Lung (tissue), 17 donors: ENCODE measurements at places on chromosomes 5 and 9. TPM values are rescaled to one million over a fixed set of nuclear protein-coding genes. Genes with fewer than 3 reads are reported as not detected.

SLC36A2 gene
- not detected for polyA plus RNA-seq

CDH9 gene
- not detected for polyA plus RNA-seq

GABRA6 gene
- polyA plus RNA-seq: not detected

GPRIN1 gene
- polyA plus RNA-seq: 0.68 TPM

DNA sequence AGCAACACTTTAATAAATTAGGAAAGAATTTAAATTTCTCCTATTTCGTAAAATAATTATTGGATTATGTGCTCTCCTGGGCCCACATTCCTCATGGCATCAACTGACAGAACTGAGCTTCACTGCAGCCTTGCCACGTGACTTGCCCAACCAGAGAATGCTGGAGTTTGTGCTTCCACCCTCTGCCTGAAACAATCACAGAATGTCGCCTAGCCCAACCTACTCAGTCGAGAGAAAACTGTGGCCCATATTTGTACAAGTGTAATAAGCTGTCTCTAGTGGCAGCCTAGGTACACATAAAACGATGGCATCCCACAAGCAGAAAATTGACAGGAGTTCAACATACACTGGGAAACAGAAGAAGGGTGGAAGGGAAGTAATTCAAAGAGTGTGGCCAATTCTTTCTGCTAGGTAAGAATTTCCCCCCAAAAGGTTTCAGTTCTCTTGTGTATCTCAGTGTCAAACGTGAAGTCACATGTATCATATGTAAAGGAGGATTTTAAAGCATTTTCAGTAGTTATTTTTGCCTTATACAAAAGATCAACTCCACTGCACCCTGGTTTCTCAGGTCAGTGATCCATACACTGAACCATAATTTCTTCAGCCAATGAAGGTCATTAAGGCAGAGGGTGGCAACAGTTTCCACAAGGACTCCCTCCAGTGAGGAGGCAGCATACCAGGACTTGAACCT is 41.7 kb downstream of the ZNF608 start:
- peaks cover 32% of the 10 kb centered on the region for H3K4me1 ChIP-seq
- no peak overlapping the region for H3K4me3 ChIP-seq
- DNase-seq: no peak
- no peak overlapping the region for H3K27ac ChIP-seq

- H3K4me3 ChIP-seq: no peak overlapping the region
- no peak for DNase-seq
- H3K36me3 ChIP-seq: no peaks in the 10 kb centered on the region
- no peak overlapping the region for H3K27ac ChIP-seq
- no peaks in the 10 kb centered on the region for H3K4me1 ChIP-seq
Measured at GRCh38 chr9:36597412-36598178, 24.9 kb downstream of the MELK start.

DNA sequence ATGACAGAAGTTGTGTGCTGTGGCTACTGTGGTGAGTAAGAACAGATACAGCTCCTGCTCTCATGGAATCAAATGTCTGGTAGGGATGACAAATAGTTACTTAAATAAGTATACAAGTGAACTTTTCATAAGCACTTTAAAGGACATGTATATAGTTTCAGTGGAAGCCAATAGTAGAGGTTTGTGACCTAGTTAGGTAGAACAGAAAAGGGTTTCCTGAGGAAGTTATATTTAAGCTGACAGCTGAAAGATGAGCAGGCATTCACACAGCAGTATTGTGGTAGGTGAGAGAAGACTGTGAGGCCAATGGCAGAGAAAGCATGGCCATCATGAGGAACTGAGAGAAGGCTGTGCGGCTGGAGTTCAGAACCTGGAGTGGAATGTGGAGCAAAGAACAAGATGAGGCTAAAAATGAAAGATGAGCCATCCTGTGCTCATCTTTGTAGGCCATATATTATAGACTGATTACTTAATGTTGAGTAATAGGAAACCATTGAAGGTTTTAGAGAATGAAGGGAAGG is 15.4 kb downstream of the FAM174A start:
- H3K4me1 ChIP-seq: peaks cover 4% of the 10 kb centered on the region
- DNase-seq: no peak
- peaks cover 5% of the 10 kb centered on the region for H3K36me3 ChIP-seq
- no peaks in the 10 kb centered on the region for H3K27me3 ChIP-seq

DNA sequence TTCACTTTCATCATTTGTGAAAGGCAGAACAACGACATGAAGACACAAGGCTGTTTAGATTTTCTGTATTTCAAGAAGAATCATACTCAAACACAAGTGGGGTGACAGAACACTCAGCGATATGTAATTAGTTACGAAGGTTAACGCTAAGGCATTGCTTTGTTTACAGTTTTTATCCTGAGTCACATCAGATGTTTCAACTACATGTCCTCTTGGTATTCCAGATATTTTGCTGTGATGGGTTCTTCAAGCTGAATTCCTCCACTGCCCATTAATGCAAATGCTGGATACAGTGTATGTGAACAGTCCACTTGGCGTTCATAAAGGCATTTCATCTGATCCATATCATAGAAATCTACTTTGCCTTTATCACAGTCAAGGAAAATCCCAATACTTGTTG is 43.4 kb downstream of the TRIM36 start:
- DNase-seq: no peak
- H3K27ac ChIP-seq: no peak overlapping the region
- H3K27me3 ChIP-seq: no peaks in the 10 kb centered on the region
- no peak overlapping the region for H3K4me3 ChIP-seq
- H3K4me1 ChIP-seq: no peaks in the 10 kb centered on the region
- H3K36me3 ChIP-seq: no peaks in the 10 kb centered on the region

DNA sequence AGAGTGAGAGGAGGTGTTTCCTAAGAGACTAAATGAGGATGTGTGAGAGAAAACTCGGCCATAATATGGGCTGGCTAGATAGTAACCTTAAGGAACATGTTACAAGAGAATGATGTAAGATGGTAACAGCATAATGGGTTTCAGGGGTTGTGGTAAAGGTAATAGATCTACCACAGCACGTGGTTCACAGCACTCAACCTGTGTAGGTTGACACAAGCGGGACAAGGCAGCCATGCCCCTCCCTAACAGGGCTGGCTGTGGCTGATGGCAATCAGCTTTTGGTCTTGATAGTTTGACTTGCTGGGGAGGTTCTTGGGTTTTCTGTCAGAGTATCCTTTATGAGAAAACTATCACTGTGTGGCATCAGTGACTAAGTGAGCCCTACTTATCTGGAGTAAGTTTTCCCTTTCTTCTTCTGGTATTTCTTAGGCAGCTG is 138.6 kb downstream of the TRIO start:
- no peak overlapping the region for H3K27ac ChIP-seq
- DNase-seq: no peak
- H3K27me3 ChIP-seq: no peaks in the 10 kb centered on the region
- peaks cover 45% of the 10 kb centered on the region for H3K4me1 ChIP-seq
- H3K4me3 ChIP-seq: no peak overlapping the region

DNA sequence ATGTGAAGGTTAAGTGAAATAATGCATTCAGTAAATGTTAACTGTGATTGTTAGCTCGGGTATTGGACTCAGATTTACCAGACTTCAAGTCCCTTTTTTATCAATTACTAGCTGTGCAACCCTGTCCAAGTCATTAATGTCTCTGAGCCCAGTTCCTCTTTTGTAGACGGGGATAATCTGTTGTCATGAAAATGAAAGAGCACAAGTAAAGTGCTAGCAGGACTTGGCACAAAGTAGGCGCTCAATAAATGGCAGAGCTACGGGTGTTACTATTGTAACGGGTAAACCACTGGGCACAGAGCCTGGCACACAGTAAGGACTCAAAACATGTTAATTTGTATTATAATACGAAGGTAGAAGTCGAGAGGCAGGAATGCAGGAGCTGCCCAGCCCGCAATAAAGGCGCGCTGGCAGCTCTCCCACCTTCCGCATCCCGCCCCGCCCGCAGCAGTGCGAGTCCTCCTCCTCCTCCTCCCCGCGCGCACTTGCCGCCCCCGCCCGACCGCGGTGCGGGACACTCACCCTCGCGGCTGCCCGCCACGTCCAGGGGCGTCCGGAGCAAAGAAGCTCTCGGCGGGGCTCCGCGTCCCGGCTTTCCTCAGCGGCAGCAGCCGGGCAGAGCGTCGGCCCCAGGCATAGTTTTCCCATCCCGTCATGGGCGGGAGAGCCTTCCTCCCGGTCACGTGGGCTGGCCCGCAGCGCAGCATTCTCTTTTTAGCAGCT is at the start of gene C1QTNF2:
Gene C1QTNF2 (minus strand): TSS at position 637 of the 723 bp plus-strand sequence. CDS start 15,615 bp downstream, outside the sequence.
- H3K4me3 ChIP-seq: peak within 1 kb of the TSS; percentile 46
- DNase-seq: peak; percentile 88
- no peaks in the 10 kb centered on the region for H3K4me1 ChIP-seq
- H3K27ac ChIP-seq: peak within 1 kb of the TSS; percentile 55
- peaks cover 10% of the 10 kb centered on the region for H3K27me3 ChIP-seq

GRCh38 chr9:6996061-6996854 is 238.5 kb downstream of the KDM4C start:
- H3K36me3 ChIP-seq: no peaks in the 10 kb centered on the region
- H3K4me3 ChIP-seq: no peak overlapping the region
- no peaks in the 10 kb centered on the region for H3K27me3 ChIP-seq

DNA sequence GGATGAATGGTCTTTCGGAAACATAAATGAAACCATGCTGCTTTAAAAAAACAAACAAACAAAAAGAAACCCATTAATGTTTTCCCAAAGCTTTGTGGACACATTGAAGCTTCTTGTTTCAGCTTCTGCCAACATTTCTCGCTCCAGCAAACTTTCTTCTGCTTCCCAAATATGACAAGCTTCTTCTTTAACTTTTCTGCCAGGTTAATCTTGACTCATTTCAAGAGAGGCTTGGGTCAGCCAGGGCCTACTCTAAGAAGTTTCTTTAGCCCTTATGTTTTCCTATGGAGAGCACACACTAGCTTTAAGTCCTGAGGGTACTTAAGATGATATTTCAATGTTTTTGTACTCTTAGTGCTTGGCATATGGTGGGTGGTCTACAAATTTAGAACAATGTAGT is 6.1 kb downstream of the ANXA1 start:
- no peaks in the 10 kb centered on the region for H3K27me3 ChIP-seq
- H3K27ac ChIP-seq: no peak overlapping the region
- no peaks in the 10 kb centered on the region for H3K36me3 ChIP-seq

DNA sequence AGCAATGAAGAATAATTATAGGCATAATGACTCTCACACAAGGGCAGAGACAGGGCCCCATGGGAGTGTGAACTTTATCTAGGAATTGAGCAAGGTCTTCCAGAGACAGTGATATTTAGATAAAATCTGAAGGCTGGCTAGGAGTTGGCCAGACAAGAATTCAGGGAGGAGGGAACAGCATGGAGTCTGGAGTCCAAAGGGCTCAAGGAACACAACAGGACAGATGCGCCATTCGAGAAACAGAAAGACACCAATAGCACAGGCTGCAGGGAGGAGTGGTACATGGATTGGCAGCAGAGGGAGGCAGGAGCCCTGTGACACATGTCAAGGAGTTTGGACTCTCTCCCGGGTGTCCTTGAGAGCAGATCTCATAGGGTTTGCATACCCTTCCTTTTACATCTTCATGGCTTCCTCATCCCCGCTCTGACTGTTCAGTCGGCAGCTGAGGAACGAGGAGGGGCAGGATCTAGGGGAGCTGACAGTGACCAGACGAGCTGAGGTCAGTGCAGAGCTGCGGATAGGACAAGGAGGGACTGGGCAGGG is 64.0 kb upstream of the XPA start:
- no peak overlapping the region for H3K4me3 ChIP-seq
- H3K27me3 ChIP-seq: no peaks in the 10 kb centered on the region
- no peaks in the 10 kb centered on the region for H3K4me1 ChIP-seq
- no peaks in the 10 kb centered on the region for H3K36me3 ChIP-seq
- H3K27ac ChIP-seq: no peak overlapping the region

DNA sequence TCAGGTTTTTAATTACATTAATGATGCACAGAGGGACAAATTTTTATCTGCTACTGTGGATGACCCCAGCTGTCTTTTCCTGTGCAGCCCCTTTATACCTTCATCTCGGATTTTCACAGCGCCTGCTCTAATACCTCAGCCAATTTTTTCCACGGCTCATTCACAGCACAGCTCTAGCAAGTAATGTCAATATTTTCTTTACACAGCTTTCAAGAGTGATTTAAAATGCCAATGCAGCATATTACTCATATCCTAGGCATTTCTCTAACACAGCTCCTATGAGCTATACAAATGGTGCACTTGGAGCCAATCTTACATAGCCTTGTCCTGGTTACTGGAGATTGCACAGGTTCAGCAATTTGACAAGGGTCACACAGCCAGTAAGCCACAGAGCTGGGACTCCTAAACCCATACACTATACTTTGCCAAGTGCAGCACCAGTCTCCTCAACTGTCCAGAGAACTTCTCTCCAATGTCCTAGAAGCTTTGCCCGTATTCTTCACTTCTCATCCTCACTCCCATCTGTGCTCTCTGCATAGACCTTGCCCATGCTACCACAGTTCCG is 661.8 kb downstream of the DTWD2 start:
- no peaks in the 10 kb centered on the region for H3K27me3 ChIP-seq
- no peaks in the 10 kb centered on the region for H3K36me3 ChIP-seq
- H3K4me3 ChIP-seq: no peak overlapping the region

DNA sequence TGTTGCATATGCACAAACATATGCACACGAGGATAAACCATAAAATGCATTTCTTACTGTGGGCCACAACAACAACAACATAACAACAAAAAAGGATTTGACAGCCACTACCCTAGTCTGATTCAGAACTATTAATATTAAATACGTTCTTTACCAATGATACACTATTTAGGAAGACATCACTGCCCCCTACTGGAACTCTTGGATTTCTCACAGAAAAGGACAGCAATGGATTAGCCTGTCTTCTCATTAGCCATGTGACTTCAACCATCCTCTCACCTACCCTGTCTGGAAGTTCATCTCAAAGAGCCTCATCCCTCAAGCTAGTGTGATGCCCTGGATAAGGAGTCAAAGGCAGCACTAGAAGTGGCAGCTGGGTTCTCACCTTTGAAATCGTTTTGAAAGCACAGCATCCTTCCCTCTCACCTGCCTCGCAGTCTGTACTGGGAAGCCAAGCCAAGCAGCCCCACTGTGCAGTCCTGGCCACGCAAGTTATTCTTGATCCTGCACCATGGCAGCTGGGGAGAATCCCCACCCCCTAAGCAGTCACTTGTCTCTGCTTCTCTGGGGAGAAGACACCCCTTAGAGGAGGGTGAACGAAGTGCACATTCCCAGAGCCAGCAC is 64.6 kb downstream of the SH3TC2 start:
- peaks cover 8% of the 10 kb centered on the region for H3K4me1 ChIP-seq
- DNase-seq: no peak
- no peak overlapping the region for H3K4me3 ChIP-seq
- H3K27me3 ChIP-seq: no peaks in the 10 kb centered on the region
- no peak overlapping the region for H3K27ac ChIP-seq

- H3K4me3 ChIP-seq: no peak overlapping the region
- H3K36me3 ChIP-seq: no peaks in the 10 kb centered on the region
- H3K27ac ChIP-seq: no peak overlapping the region
- no peaks in the 10 kb centered on the region for H3K4me1 ChIP-seq
Measured at GRCh38 chr9:84775056-84775643, 105.6 kb downstream of the NTRK2 start.
